Stimulated activated CD8-positive, alpha-beta memory T cell treated with anti-CD3 and anti-CD28 coated beads, Interleukin-15, amount 100 ng/mL, for 48 hours (primary cell): ENCODE measurements at places on chromosomes 5 and 9.

GRCh38 chr9:79812507-79813257 lies 240.9 kb downstream of the TLE4 start:
- DNase-seq, result no peak

DNA sequence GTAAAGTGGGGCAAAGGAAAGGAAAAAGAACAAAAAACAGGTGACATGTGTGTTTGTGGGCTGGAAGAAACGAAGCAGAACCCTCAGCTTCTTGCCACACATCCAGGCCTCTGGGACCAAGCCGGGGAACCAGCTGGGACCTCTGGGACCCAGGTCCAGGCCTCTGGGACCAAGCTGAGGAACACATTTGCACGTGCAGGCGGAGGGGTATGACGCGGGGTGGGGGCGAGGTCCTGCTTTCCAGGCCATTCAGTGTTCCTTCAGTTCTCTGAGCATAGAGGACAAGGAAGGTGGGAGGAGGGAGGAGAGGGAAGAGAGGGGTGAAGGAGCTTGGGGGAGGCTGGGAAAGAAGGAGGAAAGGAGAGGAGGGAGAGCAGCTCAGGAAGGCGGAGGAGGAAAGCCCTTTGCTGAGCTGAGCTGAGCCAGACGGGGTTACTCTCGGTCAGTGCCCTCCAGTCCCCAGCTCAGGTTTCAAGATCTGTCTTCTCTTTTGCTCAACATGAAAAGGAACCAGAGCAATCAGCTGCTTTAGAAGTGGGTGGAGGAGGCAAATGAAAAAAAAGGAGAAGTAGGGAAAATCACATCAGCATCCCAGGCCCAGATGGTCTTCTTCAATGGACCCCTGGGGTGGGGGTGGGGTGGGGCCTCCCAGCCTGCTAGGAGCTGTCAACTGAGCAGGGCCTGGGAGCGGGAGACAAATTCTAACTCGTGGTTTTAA lies 59.1 kb downstream of the ABCA1 start:
- DNase-seq, result no peak

GRCh38 chr9:76342858-76343257 lies 51.4 kb downstream of the RFK start:
- DNase-seq, result no peak

DNA sequence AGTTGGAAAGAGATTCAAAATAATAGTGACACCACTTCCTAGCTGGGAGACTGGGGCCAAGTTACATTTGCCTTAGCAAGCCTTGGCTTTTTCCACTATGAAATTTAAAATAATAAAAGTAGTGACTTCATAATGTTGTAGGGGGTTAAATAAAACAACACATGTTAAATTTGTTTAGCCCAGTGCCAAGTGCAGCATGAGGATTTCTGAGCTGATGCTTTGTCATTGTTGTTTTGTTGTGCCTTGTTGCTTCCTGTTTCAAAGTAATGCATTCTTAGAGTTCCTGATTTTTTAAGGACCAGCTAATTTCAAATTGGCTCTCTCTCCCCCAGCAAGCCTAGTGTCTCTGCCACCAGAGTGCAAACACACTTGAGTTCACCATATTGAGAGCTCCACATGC lies 270.7 kb upstream of the PAPPA start:
- no peak for DNase-seq

- no peak for DNase-seq
Measured at GRCh38 chr9:116464987-116465571, 222.0 kb upstream of the TRIM32 start.

- no peak for DNase-seq
Measured at GRCh38 chr9:133888048-133888808, 103.9 kb downstream of the VAV2 start.

DNA sequence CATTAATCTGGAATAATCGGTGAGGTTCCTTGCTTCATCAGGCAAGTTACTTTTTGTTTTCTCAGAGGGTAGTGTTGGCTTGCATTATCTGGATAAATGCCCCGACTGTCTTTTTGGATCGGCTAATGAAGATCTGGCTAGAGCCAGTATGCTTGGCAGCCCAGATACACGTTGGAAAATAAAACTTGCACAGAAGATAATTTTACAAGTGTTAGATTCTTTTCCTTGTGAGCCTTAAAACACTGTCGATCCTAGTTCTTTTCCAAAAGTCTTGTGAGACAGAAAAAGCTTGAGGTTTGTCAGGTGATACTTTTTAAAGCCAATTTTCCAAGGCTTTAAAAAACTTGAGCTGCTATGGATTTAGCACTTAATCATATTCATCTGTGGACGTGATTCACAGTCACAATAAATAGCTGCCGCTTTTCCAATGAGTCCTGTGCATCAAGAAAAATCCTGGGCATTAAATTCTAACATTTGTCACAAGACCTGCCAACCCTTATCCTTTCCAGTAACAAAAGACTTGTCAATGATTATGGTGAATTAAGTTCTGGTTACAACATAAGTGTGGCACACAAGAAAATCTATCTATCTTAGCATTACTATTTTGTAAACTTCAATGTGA lies 68.5 kb downstream of the PRLR start:
- no peak for DNase-seq

GRCh38 chr9:124747065-124747464 lies 24.0 kb downstream of the NR6A1 start:
- DNase-seq, result no peak

DNA sequence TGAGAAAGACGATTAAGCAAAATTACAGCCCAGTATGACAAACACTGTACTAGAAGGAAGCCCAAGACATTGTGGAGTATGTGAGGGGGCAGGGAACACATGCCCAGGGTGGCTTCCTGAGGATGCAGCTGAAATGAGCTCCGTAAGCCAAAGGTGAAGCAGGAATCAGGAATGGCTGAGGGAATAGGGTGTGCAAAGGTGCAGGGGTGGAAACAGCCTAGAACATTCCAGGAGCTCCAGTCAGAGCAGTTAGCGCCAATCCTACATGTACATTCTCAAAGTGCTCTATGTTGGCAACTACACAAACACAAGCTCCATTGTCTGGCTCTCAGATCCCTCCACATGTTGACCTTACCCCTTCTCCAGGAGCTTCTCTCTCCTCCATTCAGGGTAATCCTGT lies 257.9 kb downstream of the MAN2A1 start:
- no peak for DNase-seq

GRCh38 chr9:107739601-107740082 lies 250.1 kb upstream of the KLF4 start:
- DNase-seq, result no peak

DNA sequence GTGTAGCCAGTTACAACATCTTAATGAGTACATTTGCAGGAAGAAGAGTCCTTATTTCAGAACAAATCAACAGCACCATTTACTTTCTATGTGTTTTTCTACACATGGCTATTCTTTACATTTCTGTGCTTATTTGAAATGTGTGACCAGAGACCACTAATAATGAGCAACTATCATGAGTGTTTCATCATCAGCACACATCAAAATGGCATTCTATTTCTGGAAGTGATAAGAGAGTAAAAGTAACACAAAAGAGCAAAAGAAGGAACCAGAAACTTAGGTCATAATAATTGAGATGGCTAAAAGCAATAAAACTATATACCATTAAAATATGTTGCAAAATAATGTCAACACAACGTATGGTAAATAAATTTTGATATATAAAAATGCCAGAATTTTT lies 159.7 kb downstream of the PBX3 start:
- no peak for DNase-seq

GRCh38 chr5:67774267-67774552 lies 441.3 kb upstream of the PIK3R1 start:
- no peak for DNase-seq

GRCh38 chr5:125189531-125189941 lies 443.1 kb upstream of the ZNF608 start:
- no peak for DNase-seq

- no peak for DNase-seq
Measured at GRCh38 chr5:111589316-111589715, 77.0 kb upstream of the STARD4 start.

DNA sequence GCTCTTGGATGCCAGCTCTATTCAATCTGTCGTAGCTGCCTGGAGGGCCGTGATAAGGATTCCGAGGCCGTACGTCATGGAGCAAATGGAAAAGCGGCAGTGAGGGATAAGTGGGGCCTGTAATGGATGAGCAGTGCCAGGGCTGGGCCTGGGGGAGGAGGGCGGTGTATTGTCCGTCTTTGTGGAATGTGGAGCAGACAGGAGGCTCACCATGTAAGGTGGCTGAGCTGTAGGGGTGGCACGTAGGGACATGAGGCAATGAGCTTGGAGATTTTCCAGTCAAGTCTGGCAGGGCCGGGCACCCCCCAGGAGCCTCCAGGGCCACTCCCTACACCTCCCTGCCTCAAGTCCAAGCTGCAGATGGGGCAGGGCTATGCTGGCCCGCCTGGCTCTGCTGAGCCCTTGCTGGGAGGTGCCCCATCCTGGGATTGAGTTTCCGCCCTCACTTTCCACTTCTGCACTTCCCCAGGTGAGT lies 29.2 kb downstream of the NCS1 start:
- DNase-seq, result no peak

GRCh38 chr9:111176511-111176910 lies 138.2 kb upstream of the LPAR1 start:
- DNase-seq, result no peak

GRCh38 chr5:21219251-21219650 lies 1231.3 kb upstream of the CDH18 start:
- no peak for DNase-seq

DNA sequence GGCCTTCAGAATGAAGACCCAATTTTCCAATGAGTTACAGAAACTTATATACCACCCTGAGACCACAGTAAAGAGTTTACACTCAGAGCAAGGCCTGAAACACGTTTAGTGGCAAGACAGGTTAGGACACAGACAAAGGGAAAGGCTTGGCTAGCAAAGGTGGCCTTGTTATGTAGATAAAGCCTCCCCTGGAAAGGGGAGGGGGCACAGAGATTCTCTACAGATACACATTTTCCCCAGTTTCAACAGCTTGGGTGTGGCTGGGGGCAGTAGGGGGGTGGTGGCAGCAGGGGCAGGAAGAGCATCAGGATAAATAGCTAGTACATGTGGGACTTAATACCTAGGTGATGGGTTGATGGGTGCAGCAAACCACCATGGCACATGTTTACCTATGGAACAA lies 51.9 kb upstream of the PPP1R2B start:
- no peak for DNase-seq

- DNase-seq, result no peak
Measured at GRCh38 chr5:111511174-111511830, 1.0 kb downstream of the STARD4 start.

DNA sequence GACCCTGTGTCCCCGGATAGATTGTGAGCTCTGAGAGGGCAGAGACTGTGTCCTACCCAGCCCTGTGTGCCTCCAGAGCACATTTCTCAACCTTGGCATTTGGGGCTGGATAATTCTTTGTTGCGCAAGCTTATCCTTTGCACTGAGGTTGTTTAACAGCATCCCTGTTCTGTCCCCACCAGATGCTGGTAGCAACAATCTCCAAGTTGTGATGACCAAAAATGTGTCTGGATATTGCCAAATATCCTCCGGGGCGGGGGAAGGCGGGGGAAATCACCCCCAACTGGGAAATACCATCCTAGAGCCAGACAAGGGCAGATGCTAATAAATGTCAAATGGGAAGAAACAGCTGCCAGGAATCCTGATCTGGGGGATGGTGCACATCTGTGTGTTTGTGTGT lies 24.0 kb upstream of the TNIP1 start:
- no peak for DNase-seq

- DNase-seq, result no peak
Measured at GRCh38 chr9:93194221-93194625, 10.3 kb downstream of the WNK2 start.

DNA sequence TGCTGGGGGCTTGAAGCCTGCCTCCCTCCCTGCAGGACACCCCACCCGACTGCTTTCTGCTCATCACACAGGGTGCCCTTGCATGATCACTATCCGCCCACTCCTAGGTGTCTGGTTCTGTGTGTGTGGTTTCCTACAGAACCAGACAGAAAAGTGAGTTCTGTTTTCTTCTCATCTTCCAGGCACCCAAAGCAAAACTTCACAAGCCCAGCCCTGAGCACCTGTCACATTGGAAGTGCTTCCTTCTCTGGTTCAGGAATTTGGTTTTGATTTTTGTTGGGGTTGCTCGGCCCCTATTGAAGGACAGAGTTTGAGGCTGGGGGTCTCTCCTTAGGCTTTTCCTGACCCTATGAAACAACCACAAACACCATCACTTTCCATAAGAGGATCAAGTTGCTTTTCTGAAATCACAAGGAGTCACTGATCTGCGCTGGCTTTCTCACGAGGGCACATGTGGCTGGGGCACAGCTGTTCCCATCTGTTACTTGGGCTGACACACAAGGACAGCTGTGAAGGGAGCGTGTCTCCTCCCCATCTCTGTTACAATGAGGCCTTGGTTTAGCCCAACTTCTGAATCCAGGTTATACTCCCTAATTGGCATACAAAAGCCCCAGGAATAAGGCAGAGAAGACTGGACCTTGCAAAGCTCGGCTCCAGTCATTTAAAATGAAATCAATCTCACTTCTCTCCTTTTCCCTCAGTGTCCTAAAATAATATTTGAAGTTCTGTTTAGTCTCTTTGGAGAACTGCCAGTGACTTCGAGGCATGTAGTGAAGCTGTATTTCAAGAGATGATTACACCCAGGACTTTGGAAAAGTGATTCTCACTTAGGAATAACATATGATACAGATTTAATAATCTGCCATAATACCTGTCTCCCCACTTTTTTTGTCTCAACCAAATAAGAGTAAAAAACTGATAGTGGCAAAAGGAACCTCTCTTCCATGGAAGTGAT lies 213.1 kb upstream of the GAS1 start:
- DNase-seq, result no peak

DNA sequence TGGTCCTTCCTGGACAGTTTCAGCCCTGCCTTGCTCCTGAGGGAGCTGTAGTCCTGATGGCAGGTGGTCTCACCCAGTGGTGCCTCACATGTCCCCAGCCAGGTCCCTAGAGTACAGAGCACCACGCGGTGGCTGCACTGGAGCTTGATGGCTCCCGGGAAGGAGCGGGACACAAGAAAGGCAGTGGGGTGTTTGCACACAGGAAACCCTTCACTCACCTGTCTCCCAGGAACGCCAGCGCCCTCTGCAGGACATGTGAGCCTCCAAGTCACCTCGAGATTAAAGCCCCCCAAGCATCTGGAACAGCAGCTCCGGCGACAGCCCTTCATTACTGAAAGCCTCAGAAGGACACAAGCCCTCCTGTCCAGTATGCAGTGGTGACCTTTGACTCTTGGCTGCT lies 19.9 kb upstream of the TMEM250 start:
- peak; percentile 20 for DNase-seq

DNA sequence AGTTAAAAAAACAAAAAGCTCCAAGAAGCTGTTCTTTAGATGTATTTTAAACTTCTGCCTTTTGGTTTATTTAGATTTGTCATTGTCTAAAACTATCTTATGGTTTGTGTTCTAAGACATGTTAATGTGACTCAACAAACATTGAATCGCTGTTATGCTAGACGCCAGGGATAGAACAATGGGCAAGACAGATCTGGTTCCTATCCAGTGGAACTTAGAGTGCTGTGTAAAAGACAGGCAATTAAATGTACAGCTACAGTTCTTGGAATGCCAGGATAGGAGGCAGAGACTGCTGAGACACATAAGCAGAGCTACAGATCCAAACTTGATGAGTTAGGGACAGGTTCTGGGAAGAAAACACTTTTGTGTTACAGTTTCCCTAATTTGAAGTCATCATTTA lies 22.4 kb downstream of the LYRM7 start:
- DNase-seq, result no peak
